IMR-90 (cell line): ENCODE measurements at places on chromosomes 11 and 22. TPM values are rescaled to one million over a fixed set of nuclear protein-coding genes. Genes with fewer than 3 reads are reported as not detected.
A peak's percentile ranks its signal among the peaks of the same experiment; 100 is the strongest.

PIH1D2 gene
- total RNA-seq, result 1.1 and 2.2 TPM in 2 replicates

SCGB1A1 gene
- not detected in 2 replicates for total RNA-seq

ZNF280B gene
- total RNA-seq, result 1.4 and 1.9 TPM in 2 replicates

DNA sequence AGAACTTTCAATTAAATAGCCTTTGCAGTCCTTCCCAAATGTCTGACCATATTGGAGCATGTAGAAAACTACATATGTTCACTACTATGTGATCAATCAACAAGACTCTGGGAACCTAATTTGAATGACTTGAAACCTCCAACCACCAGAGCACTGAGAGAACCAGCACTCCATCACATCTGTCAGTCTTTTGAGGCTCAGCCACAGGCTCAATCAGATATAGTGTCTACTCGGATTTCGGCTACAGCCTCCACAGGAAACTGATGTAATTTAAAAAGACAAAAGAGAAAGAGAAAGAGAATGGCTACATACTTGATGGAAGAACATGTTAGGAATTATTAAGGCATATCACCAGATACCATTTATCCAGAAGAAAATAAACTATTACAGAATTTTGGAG, 859.0 kb downstream of the FAM181B start:
- H3K36me3 ChIP-seq, result no peaks in the 10 kb centered on the region
- no peak overlapping the region for H3K27ac ChIP-seq
- H3K27me3 ChIP-seq, result no peaks in the 10 kb centered on the region
- H3K4me3 ChIP-seq, result no peak overlapping the region

MYRF gene
- total RNA-seq, result 1.6 and 1.7 TPM in 2 replicates

GRCh38 chr22:23071230-23072076, 1.1 kb downstream of the GNAZ start:
- peaks cover 8% of the 10 kb centered on the region; the same call in 1 of the 2 replicates for H3K27me3 ChIP-seq
- H3K4me3 ChIP-seq, result no peak overlapping the region
- H3K36me3 ChIP-seq, result no peaks in the 10 kb centered on the region
- no peaks in the 10 kb centered on the region for H3K4me1 ChIP-seq
- DNase-seq, result no peak

GRCh38 chr11:99098751-99099150, 78.0 kb downstream of the CNTN5 start:
- no peaks in the 10 kb centered on the region for H3K36me3 ChIP-seq
- no peak overlapping the region for H3K4me3 ChIP-seq
- DNase-seq, result no peak
- H3K27ac ChIP-seq, result no peak overlapping the region

DNA sequence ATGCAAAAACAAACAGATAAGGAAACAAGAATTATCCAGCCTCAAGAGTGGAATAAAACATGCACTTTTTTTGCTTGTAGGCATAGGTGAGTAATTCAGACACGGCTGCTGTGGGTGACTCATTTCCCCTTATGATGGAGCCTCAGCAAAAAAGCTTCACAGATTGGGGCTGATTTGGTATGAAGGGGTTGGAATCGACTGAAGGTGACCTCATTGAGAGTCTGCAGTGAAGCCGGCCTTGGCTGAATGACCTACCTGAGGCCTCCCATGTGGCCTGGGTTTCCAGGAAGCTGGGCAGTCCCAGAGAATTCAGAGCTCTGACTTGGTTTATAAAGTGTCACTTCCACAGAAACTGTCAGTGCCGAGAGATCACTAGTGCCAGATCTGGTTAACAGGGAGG, 34.2 kb upstream of the VPREB1 start:
- H3K36me3 ChIP-seq, result no peaks in the 10 kb centered on the region
- H3K27ac ChIP-seq, result no peak overlapping the region
- DNase-seq, result peak; percentile 85
- H3K27me3 ChIP-seq, result peaks cover 27% of the 10 kb centered on the region; the same call in 1 of the 2 replicates

DNA sequence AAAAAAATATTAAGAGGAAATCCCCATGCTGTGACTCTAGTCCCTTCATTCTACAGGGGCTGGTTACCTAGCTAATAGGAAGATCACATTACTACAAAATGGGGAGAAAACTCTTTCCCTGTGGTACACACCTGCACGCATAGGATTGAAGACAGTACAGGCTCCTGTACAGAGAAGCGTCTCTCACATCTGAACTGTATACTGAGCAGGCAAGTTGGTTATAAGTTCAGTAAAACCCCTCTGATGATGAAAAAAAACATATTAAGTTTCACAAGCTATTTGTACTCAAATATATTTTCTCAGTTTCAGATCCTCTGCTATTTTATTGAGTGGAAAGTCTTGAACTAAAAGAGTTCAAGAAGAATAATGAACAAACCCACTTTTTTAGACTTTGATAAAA, 156.9 kb upstream of the HSD17B12 start:
- no peaks in the 10 kb centered on the region for H3K36me3 ChIP-seq
- H3K4me3 ChIP-seq, result no peak overlapping the region
- H3K4me1 ChIP-seq, result no peaks in the 10 kb centered on the region
- DNase-seq, result no peak

GRCh38 chr11:70448983-70449567, 50.7 kb downstream of the CTTN start:
- no peak overlapping the region for H3K4me3 ChIP-seq
- H3K27me3 ChIP-seq, result no peaks in the 10 kb centered on the region
- H3K36me3 ChIP-seq, result no peaks in the 10 kb centered on the region
- no peak overlapping the region for H3K27ac ChIP-seq

MS4A7 gene
- total RNA-seq, result not detected in 2 replicates

- no peaks in the 10 kb centered on the region for H3K36me3 ChIP-seq
- H3K27ac ChIP-seq, result no peak overlapping the region
- peaks cover 3% of the 10 kb centered on the region; the same call in 1 of the 2 replicates for H3K4me1 ChIP-seq
- H3K4me3 ChIP-seq, result no peak overlapping the region
- no peak for DNase-seq
Observed at GRCh38 chr22:43817402-43817801, 5.3 kb upstream of the EFCAB6 start.

GRCh38 chr11:105392556-105392955, 217.3 kb upstream of the GRIA4 start:
- no peak overlapping the region for H3K27ac ChIP-seq
- no peak overlapping the region for H3K4me3 ChIP-seq
- no peaks in the 10 kb centered on the region for H3K36me3 ChIP-seq
- H3K4me1 ChIP-seq, result no peaks in the 10 kb centered on the region

- H3K36me3 ChIP-seq, result no peaks in the 10 kb centered on the region
- DNase-seq, result peak; percentile 28
- H3K27ac ChIP-seq, result no peak overlapping the region
- no peak overlapping the region for H3K4me3 ChIP-seq
- no peaks in the 10 kb centered on the region for H3K27me3 ChIP-seq
Observed at GRCh38 chr22:30036656-30037055, 43.6 kb upstream of the HORMAD2 start.

CFAP68 gene
- 8.9 and 10.2 TPM in 2 replicates for total RNA-seq

GRCh38 chr11:20125927-20126326, 34.3 kb downstream of the DBX1 start:
- H3K4me1 ChIP-seq, result no peaks in the 10 kb centered on the region
- no peak overlapping the region for H3K27ac ChIP-seq
- no peaks in the 10 kb centered on the region for H3K27me3 ChIP-seq
- H3K36me3 ChIP-seq, result no peaks in the 10 kb centered on the region

- H3K27me3 ChIP-seq, result no peaks in the 10 kb centered on the region
- peak overlapping the region; percentile 91 for H3K27ac ChIP-seq
- DNase-seq, result peak; percentile 73
- H3K36me3 ChIP-seq, result no peaks in the 10 kb centered on the region
- H3K4me3 ChIP-seq, result peak overlapping the region; percentile 2
Observed at GRCh38 chr11:65478388-65479183, 20.3 kb upstream of the MALAT1 start.

- no peak overlapping the region for H3K27ac ChIP-seq
- H3K36me3 ChIP-seq, result no peaks in the 10 kb centered on the region
- DNase-seq, result peak; percentile 21
- H3K4me1 ChIP-seq, result no peaks in the 10 kb centered on the region
- H3K27me3 ChIP-seq, result no peaks in the 10 kb centered on the region
Observed at GRCh38 chr11:101061606-101062005, 68.0 kb downstream of the PGR start.

DNA sequence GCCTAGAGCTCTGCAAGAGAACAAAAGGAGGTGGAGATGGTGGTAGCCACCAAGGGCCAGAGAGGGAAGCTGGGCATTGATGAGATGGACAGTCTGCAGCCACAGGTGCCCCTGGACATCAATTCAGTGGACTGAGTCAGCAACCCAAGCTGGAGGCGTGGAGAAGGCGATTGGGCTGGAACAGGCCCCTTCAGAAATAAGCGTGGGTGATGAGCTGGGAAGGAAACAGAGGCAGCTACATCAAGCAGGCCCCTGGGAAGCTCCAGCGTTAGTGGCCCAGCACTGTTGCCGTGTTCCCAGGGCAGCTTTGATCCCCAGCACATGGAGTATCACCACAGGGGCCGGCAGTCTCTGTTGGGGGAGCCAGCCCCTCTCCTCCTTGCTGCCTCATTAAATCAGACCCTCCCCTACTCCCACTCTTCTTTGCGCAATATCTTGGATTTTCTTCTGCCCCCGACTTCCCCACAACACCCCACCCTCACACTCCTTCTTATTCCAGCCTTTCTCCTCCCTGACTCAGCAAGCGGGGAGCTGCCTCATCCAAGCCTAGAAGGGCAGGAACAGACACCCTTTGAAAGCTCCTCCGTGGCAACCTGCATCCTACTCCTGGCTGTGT, 31.7 kb upstream of the OAF start:
- no peak overlapping the region for H3K4me3 ChIP-seq
- peaks cover 4% of the 10 kb centered on the region; the same call in 1 of the 2 replicates for H3K4me1 ChIP-seq
- H3K27ac ChIP-seq, result no peak overlapping the region
- H3K27me3 ChIP-seq, result peaks cover 18% of the 10 kb centered on the region
- no peaks in the 10 kb centered on the region for H3K36me3 ChIP-seq

- DNase-seq, result no peak
- H3K36me3 ChIP-seq, result no peaks in the 10 kb centered on the region
- H3K4me3 ChIP-seq, result no peak overlapping the region
Observed at GRCh38 chr11:69151836-69152235, 3.9 kb upstream of the SMIM38 start.

- peaks cover 1% of the 10 kb centered on the region; the same call in 1 of the 2 replicates for H3K4me1 ChIP-seq
- no peaks in the 10 kb centered on the region for H3K27me3 ChIP-seq
- H3K36me3 ChIP-seq, result no peaks in the 10 kb centered on the region
- DNase-seq, result no peak
Observed at GRCh38 chr11:35963911-35964310, 20.0 kb downstream of the LDLRAD3 start.

DNA sequence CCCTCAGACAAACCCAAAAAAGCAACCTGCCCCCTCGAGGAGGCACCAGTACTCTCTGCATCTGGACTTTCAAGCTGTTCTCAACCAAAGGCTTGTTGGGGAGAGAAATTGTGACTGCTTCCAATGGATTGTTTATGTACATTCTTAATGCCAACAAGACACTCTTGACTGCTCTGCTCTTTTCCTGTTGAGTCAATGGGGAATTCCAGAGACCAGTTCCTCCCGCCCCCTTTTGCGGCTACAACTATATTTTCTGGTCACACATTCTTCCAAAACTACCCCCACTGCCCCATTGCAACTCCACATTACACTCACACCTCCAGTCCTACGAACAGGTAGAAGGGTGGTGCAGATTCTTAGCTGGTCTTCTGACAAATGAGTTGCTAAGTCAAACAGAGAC, 187.0 kb downstream of the DSCAML1 start:
- no peak overlapping the region for H3K4me3 ChIP-seq
- H3K4me1 ChIP-seq, result no peaks in the 10 kb centered on the region
- DNase-seq, result peak; percentile 51

DNA sequence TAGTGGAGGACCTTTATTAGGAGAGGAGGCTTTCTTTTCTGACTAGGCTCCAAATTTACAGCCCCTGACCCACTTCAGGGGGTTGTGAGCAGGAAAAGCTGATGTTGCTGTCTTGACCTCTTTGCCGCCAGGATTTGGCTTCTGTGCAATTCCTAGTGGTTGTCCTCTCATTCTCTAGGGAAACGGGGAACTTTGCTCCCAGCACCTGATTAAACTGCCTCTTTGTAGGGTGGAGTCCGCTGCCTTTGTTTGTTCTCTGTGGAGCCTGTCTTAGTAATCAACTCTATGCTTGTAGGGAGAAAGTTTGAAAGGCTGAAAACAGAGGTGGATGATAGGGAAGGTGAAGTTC, 16.3 kb downstream of the CTNND1 start:
- H3K27ac ChIP-seq, result peak overlapping the region; percentile 88
- 0 out of 2 replicates have a peak overlapping the region, but pooled peaks have one; percentile 5 for H3K4me3 ChIP-seq
- H3K4me1 ChIP-seq, result peaks cover 31% of the 10 kb centered on the region

DNA sequence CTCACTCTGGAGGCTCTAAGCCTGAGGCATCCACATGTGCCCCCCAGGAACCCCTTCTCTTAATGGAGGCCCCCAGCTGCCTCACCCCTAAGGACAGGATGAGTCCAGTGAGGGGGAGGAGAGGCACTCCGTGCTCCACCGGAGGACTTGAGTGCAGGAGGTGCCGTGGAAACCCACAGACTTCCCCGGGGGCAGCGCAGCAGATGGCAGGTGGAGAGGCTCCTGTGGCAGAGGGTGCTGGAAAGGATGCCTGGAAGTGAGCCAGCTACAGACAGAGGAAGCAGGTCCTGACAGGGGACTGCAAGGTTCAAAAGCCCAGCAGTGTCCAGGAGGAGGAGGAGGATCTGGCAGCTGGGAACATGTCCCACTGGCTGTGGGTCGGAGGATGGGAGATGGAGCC, 1384.0 kb downstream of the TBC1D22A start:
- no peaks in the 10 kb centered on the region for H3K27me3 ChIP-seq
- H3K36me3 ChIP-seq, result no peaks in the 10 kb centered on the region
- DNase-seq, result no peak

GRCh38 chr11:62726156-62726914, 922 bp downstream of the HNRNPUL2 start:
- peaks cover 22% of the 10 kb centered on the region for H3K36me3 ChIP-seq
- H3K27ac ChIP-seq, result peak overlapping the region; percentile 96
- peaks cover 6% of the 10 kb centered on the region for H3K4me1 ChIP-seq
- DNase-seq, result no peak
- no peaks in the 10 kb centered on the region for H3K27me3 ChIP-seq
- peak overlapping the region; percentile 85 for H3K4me3 ChIP-seq

GRCh38 chr22:38784856-38785255, 9.1 kb downstream of the DNAL4 start:
- no peak for DNase-seq
- peaks cover 15% of the 10 kb centered on the region; the same call in 1 of the 2 replicates for H3K36me3 ChIP-seq
- peaks cover 14% of the 10 kb centered on the region for H3K4me1 ChIP-seq
- no peak overlapping the region for H3K4me3 ChIP-seq
- no peaks in the 10 kb centered on the region for H3K27me3 ChIP-seq

SPTBN2 gene
- total RNA-seq, result 0.18 and 0.56 TPM in 2 replicates

DNA sequence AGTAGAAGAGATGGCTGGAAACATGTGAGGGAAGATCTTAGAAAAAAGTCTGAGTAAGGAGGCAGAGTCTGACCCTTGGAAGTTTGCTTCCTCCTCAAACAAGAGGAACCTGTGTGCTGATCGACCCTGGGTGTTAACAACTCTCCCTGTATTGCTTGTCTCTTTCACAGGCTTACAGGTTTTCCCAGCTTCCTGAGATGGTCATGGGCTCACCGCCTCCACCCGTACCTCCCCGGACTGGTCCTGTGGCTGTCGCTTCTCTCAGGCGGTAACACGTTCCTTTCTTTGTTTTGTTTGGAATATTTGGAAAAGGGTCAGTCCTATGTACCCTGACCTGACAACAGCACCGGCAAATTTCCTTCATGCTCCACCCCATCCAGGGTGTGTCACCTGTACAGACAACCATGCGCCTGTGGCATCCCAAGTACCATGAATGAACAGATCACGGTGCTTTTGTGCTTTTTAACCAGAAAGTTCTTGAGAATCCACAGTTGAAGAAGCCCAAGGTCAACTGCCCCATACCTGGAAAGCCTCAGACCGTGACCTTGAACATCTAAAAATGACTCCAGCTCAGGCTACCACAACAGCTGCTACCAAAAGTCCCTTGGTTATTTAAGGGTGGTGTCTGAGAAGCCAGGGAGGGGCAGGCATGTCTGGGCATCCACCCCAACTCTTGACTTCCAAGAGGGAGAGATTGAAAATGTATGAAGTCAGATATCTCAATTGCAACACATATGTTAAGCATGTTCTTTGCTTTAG, 44.6 kb downstream of the C11orf91 start:
- H3K27me3 ChIP-seq, result no peaks in the 10 kb centered on the region
- H3K4me3 ChIP-seq, result no peak overlapping the region
